ENCODE measurements at places on chromosomes 3 and 15. TPM values are rescaled to one million over a fixed set of nuclear protein-coding genes. Genes with fewer than 3 reads are reported as not detected.

The CADPS gene
- 149 TPM for total RNA-seq

GRCh38 chr3:101038880-101039279, 45.7 kb upstream of the ABI3BP start:
- no peak for DNase-seq

- no peak for DNase-seq
Measured at GRCh38 chr15:99845009-99845408, 111.8 kb upstream of the LYSMD4 start.

GRCh38 chr15:23853286-23853685, 166.2 kb upstream of the NDN start:
- no peak for DNase-seq

The U2SURP gene
- 143 TPM for total RNA-seq

The MOBP gene
- not detected for total RNA-seq
